Effector memory CD4-positive, alpha-beta T cell (primary cell): ENCODE measurements at places on chromosomes 6 and 20.

- no peak for DNase-seq
Measured at GRCh38 chr20:43831481-43832065, 83.1 kb upstream of the TOX2 start.

DNA sequence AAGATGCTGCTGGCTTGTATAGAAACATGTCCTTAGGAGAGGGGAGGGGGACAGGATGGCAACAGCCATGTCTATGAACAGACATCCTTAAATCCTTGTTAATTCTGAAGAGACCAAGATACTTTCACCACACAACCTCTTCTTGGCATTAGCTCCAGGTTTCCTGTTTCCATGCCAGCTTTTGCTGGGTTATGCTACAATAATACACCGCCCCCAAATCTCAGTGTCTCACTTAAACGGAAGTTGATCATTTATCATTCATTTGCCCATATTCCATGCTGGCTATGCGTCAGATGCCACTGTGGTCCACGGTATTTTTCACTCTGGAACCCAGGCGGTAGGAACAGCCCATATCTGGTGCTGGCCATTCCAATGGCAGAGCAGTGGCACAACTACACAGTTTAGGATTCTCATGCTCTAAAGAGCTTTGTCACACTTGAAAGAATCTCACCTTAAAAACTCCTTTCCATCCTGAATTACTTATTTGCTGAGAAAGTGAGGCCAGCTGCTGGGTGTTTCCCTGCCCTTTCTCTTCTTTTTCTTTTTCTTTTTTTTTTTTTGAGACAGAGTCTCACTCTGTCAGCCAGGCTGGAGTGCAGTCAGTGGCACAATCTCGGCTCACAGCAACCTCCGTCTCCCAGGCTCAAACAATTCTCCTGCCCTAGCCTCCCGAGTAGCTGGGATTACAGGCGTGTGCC, 3.7 kb upstream of the RNASET2 start:
- DNase-seq: no peak
- H3K27ac ChIP-seq: peak overlapping the region; percentile 81
- H3K4me1 ChIP-seq: peaks cover 41% of the 10 kb centered on the region
- no peaks in the 10 kb centered on the region for H3K27me3 ChIP-seq

- no peaks in the 10 kb centered on the region for H3K27me3 ChIP-seq
- no peak overlapping the region for H3K4me3 ChIP-seq
- H3K27ac ChIP-seq: no peak overlapping the region
- peaks cover 32% of the 10 kb centered on the region for H3K36me3 ChIP-seq
Measured at GRCh38 chr20:4875578-4876067, 125.7 kb downstream of the SLC23A2 start.

- H3K27me3 ChIP-seq: no peaks in the 10 kb centered on the region
- peak overlapping the region; percentile 74 for H3K4me3 ChIP-seq
- H3K36me3 ChIP-seq: no peaks in the 10 kb centered on the region
- H3K4me1 ChIP-seq: peaks cover 13% of the 10 kb centered on the region
- no peak overlapping the region for H3K27ac ChIP-seq
- no peak for DNase-seq
Measured at GRCh38 chr20:32762754-32763201, 593 bp downstream of the DNMT3B start.

DNA sequence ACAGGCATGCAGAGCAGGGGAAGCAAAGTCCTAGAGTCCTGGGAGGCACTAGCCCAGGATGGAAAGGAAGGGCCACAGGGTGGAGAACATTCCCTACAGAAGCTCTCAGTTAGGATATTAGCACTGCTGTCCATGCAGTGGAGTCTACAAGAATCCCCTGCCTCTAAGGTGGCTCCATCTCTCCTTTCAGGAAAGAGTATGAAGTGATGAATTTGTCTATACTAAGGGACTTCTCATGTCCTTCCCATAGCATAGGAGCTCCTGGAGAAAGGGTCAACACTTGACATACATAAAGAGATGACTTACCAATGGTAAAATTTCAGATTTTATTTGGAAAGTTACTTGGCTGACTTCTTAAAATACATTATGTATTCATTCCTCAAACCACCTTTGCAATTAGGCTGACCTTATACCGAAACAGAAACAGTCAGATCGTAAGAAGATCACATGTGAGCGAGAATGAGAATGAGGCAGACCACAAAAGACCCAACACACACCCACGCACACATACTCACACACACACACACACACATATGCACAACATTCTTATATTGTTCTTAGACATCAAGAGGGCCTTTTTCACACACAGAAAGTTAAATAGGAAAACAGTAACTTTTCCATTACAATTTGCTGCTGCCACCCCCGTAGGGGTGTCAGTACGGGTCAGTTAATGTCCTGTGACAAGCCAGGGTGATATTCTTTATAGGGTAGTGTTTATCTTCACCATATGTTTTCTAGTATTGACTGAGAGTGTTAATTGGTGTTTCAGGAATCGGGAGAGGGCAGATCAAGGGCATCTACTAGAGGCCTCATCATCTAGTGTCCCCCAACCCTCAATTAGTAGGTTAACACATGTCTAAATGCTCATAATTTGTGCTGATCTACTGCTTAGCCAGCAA, 159.4 kb downstream of the FAXC start:
- no peak for DNase-seq
- no peak overlapping the region for H3K4me3 ChIP-seq
- no peaks in the 10 kb centered on the region for H3K36me3 ChIP-seq
- H3K27ac ChIP-seq: no peak overlapping the region
- H3K4me1 ChIP-seq: no peaks in the 10 kb centered on the region
- H3K27me3 ChIP-seq: no peaks in the 10 kb centered on the region

GRCh38 chr6:121688974-121689373, 253.5 kb downstream of the GJA1 start:
- H3K36me3 ChIP-seq: no peaks in the 10 kb centered on the region
- no peaks in the 10 kb centered on the region for H3K27me3 ChIP-seq

- no peaks in the 10 kb centered on the region for H3K27me3 ChIP-seq
- no peak overlapping the region for H3K4me3 ChIP-seq
- H3K36me3 ChIP-seq: no peaks in the 10 kb centered on the region
- no peaks in the 10 kb centered on the region for H3K4me1 ChIP-seq
Measured at GRCh38 chr6:88870717-88871330, 92.6 kb downstream of the RNGTT start.

- H3K4me3 ChIP-seq: no peak overlapping the region
- no peaks in the 10 kb centered on the region for H3K36me3 ChIP-seq
- no peaks in the 10 kb centered on the region for H3K4me1 ChIP-seq
- no peaks in the 10 kb centered on the region for H3K27me3 ChIP-seq
Measured at GRCh38 chr6:170100046-170100445, 190.8 kb downstream of the DLL1 start.
